ENCODE measurements at places on chromosomes 11 and 22.

- DNase-seq: no peak
Observed at GRCh38 chr11:115267871-115268270, 236.3 kb downstream of the CADM1 start.

DNA sequence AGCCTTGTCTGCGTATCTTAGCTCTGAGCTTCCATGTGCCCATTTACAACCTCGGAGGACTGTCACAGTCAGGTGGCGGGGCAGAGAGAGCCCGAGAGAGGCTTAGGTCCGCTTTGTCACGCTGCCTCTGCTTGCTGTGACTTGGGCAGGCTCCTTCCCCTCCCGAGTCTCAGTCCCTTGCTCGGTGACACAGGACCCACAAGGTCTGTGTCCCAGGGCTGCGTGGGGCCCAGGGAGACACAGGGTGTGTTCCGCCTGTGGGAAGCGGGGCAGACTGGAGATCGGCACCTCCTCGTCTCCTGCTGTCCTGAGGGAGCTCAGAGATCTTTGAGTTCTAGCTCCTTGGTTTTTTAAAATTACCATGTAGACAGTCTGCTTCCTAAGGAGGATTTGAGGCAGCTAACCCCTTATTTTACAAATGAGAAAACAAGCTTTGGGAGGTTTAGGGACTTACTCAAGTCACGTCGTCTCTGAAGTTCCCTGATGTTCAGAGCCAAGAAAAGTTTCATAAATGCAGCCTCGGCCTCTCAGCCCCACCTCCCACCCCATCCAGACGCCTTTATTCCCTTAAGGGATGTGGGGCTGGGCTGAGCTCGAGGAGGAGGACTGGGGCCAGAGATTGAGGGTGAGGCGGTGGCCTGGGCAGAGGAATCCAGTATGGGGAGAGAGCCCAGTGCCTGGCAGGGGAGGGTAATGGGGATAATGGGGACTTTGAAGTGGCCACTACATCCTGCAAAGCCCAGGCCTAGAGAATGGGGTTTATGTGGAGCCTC, 103.6 kb downstream of the NECTIN1 start:
- DNase-seq: no peak

DNA sequence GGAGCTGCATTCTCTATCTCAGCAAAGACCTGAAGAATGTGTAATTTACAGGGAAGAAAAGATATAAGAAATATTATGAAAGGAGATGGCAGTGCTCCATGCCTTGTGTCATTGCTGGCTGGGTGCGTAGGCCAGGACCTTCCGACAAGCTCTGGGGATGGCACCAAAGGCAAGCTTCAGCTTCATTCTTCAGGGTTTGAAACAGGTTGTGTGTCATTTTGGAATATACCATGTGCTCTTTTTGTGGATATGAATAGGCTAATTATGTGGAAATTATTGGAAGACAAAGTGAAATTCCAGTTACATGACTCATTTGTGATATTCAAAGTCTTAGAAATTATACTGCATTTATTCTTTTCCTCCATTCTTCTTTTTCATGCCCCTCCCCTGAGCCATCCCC, 5.7 kb upstream of the KIRREL3 start:
- DNase-seq: no peak

GRCh38 chr11:60743058-60743457, 13.6 kb upstream of the MS4A15 start:
- DNase-seq: no peak

- no peak for DNase-seq
Observed at GRCh38 chr22:43205748-43206508, 19.0 kb upstream of the TTLL12 start.

GRCh38 chr11:95339086-95339901, 108.3 kb upstream of the SESN3 start:
- no peak for DNase-seq

- DNase-seq: no peak
Observed at GRCh38 chr22:35537232-35537631, 3.4 kb upstream of the RASD2 start.

GRCh38 chr11:94775567-94776327, 7.6 kb downstream of the AMOTL1 start:
- no peak for DNase-seq

GRCh38 chr22:20316844-20317401, 2.9 kb downstream of the DGCR6L start:
- no peak for DNase-seq

DNA sequence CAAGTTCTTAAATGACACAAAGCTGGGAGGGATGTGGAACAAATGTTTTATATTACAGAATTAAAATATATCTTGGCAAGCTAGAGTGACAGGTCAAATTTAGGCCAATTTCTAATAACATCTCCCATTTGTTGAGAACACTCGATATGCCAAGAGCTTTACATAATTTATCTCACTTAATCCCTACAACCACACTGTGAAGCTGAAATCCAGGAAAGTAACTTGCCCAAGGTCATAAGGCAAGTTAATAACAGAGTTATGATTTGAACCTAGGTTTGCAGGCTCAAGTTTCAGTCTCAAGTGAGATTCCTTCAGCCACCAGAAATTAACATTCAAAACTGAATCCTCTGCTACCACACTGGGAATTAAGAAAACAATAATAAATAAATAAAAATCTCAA, 38.3 kb downstream of the RAB30 start:
- DNase-seq: no peak

GRCh38 chr11:134560566-134561330, 148.7 kb upstream of the B3GAT1 start:
- DNase-seq: no peak

- DNase-seq: no peak
Observed at GRCh38 chr22:38881997-38882879, 10.2 kb upstream of the CBX6 start.

DNA sequence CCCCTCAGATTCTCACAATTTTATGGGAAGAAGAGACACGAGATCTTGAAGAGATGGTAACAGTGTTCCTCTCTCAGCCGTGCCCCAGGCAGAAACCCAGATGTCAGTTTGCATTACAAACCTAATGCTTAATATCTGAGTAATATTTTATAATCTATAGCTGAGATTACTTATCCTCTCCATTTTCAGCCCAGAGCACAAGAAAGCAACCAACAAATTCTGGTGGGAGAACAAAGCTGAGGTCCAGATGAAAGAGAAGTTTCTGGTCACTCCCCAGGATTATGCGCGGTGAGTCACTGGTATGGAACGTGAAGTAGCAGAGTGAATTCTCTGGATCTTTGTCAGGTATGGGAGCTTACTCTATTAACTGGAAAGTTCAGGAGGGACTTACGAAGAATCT, 884 bp downstream of the CENATAC start:
- DNase-seq: no peak

- peak; percentile 89 for DNase-seq
Observed at GRCh38 chr11:61336171-61336935, 3.3 kb downstream of the TKFC start.

- no peak for DNase-seq
Observed at GRCh38 chr11:46658259-46658658, 40.9 kb downstream of the ATG13 start.

DNA sequence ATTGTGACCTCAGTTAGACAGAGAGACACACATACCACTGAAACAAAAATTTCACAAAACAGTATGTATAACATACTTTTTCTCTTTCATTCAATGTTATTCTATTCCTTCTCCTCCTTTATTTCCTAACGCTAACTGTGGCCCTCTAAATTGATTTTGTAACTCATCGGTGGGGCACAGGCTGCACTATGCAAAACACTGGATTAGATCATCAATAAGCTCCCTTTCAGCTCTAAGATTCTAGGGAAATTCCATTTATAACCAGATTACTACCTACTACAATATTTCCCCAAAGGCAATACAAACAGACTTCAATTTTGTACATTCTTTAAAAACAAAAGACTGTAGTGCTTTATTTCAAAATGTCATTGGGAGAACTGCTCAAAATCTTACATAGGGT, 6.1 kb downstream of the FJX1 start:
- no peak for DNase-seq

GRCh38 chr11:10590218-10590915, 21.9 kb upstream of the LYVE1 start:
- no peak for DNase-seq

GRCh38 chr22:44535362-44536095, 37.5 kb upstream of the RTL6 start:
- DNase-seq: no peak

- no peak for DNase-seq
Observed at GRCh38 chr22:49677495-49677889, 150.2 kb downstream of the BRD1 start.

- no peak for DNase-seq
Observed at GRCh38 chr11:8652140-8652539, 30.3 kb downstream of the TRIM66 start.

DNA sequence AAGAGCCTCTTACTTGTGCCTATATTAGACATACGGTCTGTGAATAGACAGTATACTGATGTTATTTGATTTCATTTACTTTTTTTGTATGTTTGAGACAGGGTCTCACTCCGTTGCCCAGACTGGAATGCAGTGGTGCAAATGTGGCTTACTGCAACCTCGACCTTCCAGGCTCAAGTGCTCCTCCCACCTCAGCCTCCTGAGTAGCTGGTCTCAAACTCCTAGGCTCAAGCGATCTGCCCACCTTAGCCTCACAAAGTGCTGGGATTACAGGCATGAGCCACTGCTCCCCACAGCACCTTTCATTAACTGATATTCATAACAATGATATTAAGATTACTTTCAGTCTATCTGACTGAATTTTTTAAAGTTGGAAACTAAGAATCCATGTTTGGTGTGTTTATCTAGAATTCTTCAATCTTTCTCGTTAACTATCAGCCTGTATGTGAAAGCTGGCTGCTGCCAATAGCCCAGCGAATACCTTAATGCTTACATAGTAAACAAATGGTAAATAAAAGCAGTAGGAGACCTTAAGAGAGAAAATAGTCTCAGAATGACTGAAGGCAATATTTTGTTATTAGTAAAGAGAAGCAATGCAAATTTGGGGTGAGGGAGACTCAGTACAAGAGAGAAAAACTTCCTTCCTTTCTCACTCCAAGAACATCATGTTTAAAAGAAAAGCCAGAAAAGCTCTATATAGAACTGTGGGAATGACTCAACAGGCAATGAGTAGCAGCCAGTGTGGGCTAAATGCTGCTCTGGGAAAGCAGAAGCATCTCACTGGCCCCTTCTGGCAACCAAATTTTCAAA, 101.9 kb downstream of the MRTFA start:
- no peak for DNase-seq

DNA sequence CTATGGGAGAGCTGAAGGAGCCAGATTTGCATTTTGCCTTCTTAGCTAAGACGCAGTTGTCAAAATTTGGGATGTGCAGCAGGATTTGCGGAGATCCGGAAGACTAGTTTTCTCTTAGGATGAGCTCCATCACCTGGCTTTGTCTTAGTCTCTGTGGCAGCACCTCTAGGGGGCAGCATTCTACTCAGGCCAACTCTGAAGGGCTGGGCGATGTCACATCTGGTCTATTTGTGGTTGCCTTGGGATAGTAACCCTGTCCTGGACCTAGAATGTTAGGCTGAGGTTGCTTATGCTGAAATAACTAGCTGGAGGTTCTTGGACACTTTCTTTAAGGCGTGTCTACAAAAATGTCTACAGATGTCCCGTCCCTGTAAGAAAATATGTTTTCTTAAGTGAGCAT, 116.2 kb downstream of the FAT3 start:
- DNase-seq: no peak

DNA sequence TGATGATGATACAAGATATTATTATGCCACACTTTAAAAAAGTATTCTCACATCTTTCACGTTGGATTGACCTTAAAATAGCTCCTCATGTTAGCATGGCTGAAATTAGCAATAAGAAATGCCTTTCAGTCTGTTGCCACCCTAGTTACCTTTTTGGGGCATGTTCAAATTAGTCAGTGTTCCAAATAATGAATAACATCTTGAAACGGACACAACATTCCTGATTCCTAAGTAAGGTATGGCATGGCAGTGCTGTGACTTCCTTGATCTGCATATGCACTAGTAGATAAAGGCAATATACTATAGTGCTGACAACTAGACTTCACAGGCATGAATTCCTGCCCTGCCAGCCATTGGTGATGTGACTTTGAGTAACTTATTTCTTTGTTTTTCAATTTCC, 914.5 kb downstream of the METTL15 start:
- DNase-seq: no peak

DNA sequence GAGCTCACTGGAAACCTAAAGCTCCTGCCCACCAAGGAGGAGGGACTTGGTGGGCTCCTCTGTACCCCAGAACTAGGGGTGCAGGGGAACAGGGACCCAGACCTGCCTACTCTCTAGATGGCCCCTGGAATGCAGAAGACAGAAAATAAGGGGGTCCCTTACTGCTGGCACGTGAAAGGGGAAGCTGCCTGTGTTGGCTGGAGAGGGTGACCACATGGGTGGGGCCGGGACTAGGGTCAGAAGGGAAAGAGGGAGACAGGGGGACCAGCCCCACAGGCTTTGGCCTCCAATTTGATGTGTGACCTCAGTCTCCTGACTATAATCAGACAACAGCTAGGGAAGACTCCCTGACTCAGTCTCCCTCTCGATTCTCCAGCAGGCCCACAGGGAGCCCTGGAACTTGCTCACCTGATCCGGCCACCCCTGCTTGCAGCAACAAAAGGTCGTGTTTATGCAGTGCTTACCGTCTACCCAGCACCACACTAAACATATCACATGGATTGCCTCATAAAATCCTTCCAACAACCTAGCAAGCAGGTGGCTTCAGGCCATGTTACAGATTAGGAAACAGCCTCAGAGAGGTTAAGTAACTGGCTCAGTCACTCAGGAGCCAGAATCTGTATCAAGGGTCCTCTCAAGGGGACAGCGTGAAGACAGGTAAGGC, 10.2 kb downstream of the ARAP1 start:
- no peak for DNase-seq

GRCh38 chr11:125281831-125282595, 117.5 kb downstream of the PKNOX2 start:
- DNase-seq: no peak

DNA sequence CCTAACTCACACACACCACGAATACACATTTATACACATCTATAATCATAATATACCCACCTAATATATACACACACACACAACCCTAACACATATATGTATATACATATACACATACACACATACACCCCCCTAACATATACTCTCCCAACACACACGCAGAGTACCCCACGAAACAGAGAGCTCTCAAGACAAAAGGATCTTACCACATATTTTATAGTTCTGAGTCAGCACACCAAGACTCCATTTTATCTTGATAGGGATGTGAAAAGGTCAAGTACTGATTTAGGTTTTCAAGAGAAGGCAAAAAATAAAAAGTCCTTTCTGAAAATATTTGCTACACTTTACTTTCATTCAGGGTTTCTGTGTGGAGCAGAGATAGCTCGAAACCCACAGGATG, 1207.2 kb downstream of the LRRC4C start:
- DNase-seq: no peak

- no peak for DNase-seq
Observed at GRCh38 chr11:134949121-134950090, 537.4 kb upstream of the B3GAT1 start.

Measured in hematopoietic multipotent progenitor cell treated with erythropoietin and hydrocortisone succinate and interleukin-3 and kit ligand, for 17 days (in vitro differentiated cells).